ENCODE measurements at places on chromosomes 5 and 9. TPM values are rescaled to one million over a fixed set of nuclear protein-coding genes. Genes with fewer than 3 reads are reported as not detected.

CAMK2A gene
- total RNA-seq, result 0.59 TPM

SLC6A18 gene
- total RNA-seq, result not detected

PTGS1 gene
- total RNA-seq, result 0.16 TPM

RASA1 gene
- 36.1 TPM for total RNA-seq

C1QTNF3 gene
- total RNA-seq, result 8.7 TPM

GRCh38 chr5:11468334-11469039, 435.8 kb downstream of the CTNND2 start:
- no peaks in the 10 kb centered on the region for H3K36me3 ChIP-seq
- H3K4me1 ChIP-seq, result no peaks in the 10 kb centered on the region

GRCh38 chr5:137381555-137381954, 117.6 kb downstream of the SPOCK1 start:
- no peaks in the 10 kb centered on the region for H3K27me3 ChIP-seq
- peaks cover 23% of the 10 kb centered on the region for H3K36me3 ChIP-seq
- H3K4me1 ChIP-seq, result peaks cover 4% of the 10 kb centered on the region
- no peak overlapping the region for H3K4me3 ChIP-seq
- H3K27ac ChIP-seq, result no peak overlapping the region

- H3K4me1 ChIP-seq, result peaks cover 5% of the 10 kb centered on the region
- peaks cover 14% of the 10 kb centered on the region for H3K27me3 ChIP-seq
- no peaks in the 10 kb centered on the region for H3K36me3 ChIP-seq
- H3K4me3 ChIP-seq, result no peak overlapping the region
- no peak for DNase-seq
- H3K27ac ChIP-seq, result peak overlapping the region; percentile 35
These were observed 628 bp downstream of the SYNPO start for GRCh38 chr5:150641006-150641570.

- no peak overlapping the region for H3K4me3 ChIP-seq
- H3K36me3 ChIP-seq, result no peaks in the 10 kb centered on the region
- no peak overlapping the region for H3K27ac ChIP-seq
- H3K27me3 ChIP-seq, result no peaks in the 10 kb centered on the region
- no peak for DNase-seq
These were observed 88.0 kb downstream of the ADAMTS2 start for GRCh38 chr5:179257176-179257682.

GRCh38 chr9:127168756-127169574, 46.5 kb upstream of the ANGPTL2 start:
- peaks cover 9% of the 10 kb centered on the region for H3K4me1 ChIP-seq
- no peak for DNase-seq
- no peak overlapping the region for H3K27ac ChIP-seq
- no peaks in the 10 kb centered on the region for H3K27me3 ChIP-seq
- H3K4me3 ChIP-seq, result no peak overlapping the region

DNA sequence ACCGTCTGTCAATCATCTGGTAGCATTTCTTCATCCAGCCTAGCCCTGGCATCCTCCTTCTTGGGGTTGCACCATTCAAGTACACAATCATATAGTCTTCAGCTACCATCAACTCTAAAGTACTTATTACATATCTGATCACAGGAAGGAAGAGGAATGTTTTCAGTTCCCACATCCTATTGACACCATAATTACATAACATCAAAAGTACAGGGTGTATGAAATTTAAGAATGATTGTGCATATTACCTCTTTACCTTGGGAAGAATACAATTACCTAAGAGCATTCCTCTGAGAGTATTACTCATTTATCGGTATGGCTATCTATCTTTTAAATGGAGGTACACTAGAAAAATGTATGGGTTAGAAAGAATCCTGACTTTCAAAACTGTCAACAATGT, 126.8 kb upstream of the PCA3 start:
- H3K4me1 ChIP-seq, result peaks cover 13% of the 10 kb centered on the region
- H3K27me3 ChIP-seq, result no peaks in the 10 kb centered on the region
- no peak overlapping the region for H3K4me3 ChIP-seq
- no peaks in the 10 kb centered on the region for H3K36me3 ChIP-seq
- no peak for DNase-seq

- no peaks in the 10 kb centered on the region for H3K27me3 ChIP-seq
- peak; percentile 35 for DNase-seq
- peak overlapping the region; percentile 79 for H3K27ac ChIP-seq
- no peaks in the 10 kb centered on the region for H3K36me3 ChIP-seq
- H3K4me1 ChIP-seq, result peaks cover 23% of the 10 kb centered on the region
These were observed 106.1 kb downstream of the THBS4 start for GRCh38 chr5:80141147-80141671.

- H3K27me3 ChIP-seq, result peaks cover 26% of the 10 kb centered on the region
- no peaks in the 10 kb centered on the region for H3K36me3 ChIP-seq
- no peak overlapping the region for H3K27ac ChIP-seq
These were observed 55.9 kb upstream of the BARX1 start for GRCh38 chr9:94010980-94011533.

GRCh38 chr9:131679261-131680020, 60.4 kb downstream of the RAPGEF1 start:
- H3K36me3 ChIP-seq, result no peaks in the 10 kb centered on the region
- no peak overlapping the region for H3K4me3 ChIP-seq
- H3K4me1 ChIP-seq, result peaks cover 69% of the 10 kb centered on the region
- DNase-seq, result no peak
- H3K27me3 ChIP-seq, result no peaks in the 10 kb centered on the region

GRCh38 chr5:164998590-164998989, 1493.2 kb downstream of the MAT2B start:
- DNase-seq, result no peak
- no peaks in the 10 kb centered on the region for H3K4me1 ChIP-seq
- H3K27ac ChIP-seq, result no peak overlapping the region
- H3K27me3 ChIP-seq, result no peaks in the 10 kb centered on the region
- no peaks in the 10 kb centered on the region for H3K36me3 ChIP-seq
- no peak overlapping the region for H3K4me3 ChIP-seq

Data from neural crest cell (in vitro differentiated cells).